ENCODE measurements at places on chromosomes 7 and 10.

GRCh38 chr7:151800861-151801260, 76.1 kb downstream of the PRKAG2 start:
- DNase-seq, result no peak

DNA sequence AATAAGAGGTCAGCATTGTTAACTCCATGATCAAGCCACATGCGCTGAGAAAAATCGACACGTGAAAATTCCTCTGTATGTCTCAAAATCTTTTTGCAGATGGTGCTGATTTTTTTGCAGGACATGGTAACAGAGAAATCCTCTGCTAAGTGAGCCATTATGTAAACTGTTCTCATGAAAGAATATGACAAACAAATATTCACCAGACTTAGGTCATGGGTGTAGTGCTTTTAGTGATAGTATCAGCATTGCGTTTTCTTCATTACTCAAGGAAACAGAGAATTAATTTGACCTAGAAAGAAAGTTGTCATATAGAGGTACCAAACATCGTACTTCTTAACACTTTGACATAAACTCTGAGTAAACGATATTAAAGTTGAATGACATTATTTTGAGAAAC, 34.7 kb downstream of the ADRB1 start:
- DNase-seq, result no peak

DNA sequence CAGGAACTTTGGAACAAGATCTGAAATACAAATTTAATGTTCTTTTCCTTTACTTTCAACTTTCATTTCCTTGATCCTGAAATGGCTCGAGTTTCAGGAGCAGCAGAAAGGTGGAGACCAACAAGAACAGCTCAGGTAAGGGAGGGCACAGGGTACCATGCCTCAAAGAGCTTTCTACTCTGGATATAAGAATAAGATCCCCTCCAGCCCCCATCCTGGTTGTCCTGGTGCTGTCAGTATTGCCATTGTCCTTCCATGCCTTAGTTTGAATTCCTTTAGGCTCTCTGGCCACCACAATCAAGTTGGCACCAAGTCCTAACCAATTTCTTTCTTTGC, 12.5 kb upstream of the CALU start:
- DNase-seq, result no peak

GRCh38 chr10:71378336-71379117, 18.2 kb upstream of the CDH23 start:
- DNase-seq, result peak; percentile 68

GRCh38 chr10:123563994-123564393, 102.2 kb upstream of the GPR26 start:
- DNase-seq, result no peak

- DNase-seq, result no peak
Observed at GRCh38 chr7:18191862-18192625, 164.4 kb upstream of the PRPS1L1 start.

- DNase-seq, result peak; percentile 27
Observed at GRCh38 chr7:78510580-78511188, 712.1 kb downstream of the PHTF2 start.

- DNase-seq, result no peak
Observed at GRCh38 chr7:1621718-1622117, 48.4 kb upstream of the ELFN1 start.

- no peak for DNase-seq
Observed at GRCh38 chr10:118721539-118721876, 33.3 kb downstream of the CACUL1 start.

GRCh38 chr7:102232611-102233286, 53.9 kb upstream of the SH2B2 start:
- DNase-seq, result no peak

- DNase-seq, result no peak
Observed at GRCh38 chr7:149716007-149716931, 57.1 kb downstream of the ZNF467 start.
